ENCODE measurements at places on chromosomes 3 and 15.

- DNase-seq: no peak
These were observed 784 bp upstream of the CISH start for GRCh38 chr3:50612234-50612882.

DNA sequence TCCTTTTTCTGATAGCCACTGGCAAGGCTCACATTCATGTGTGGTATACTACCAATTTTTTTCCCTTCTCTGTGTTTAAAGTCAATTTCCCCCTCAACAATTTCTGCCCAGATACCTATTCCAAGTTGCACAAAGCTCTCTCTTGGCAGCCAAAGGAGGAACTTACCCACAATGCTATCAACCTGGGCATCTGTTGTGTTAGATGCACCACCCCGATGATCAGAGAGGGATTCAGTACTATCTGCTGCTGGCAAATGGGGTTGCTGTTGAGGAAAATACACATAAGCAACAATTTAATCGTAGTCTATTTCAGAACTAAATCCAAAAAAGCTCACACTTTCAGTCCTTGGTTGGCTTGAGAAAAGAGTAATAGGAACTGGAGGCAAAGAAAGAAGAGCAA is 46.1 kb downstream of the AAGAB start:
- DNase-seq: no peak

DNA sequence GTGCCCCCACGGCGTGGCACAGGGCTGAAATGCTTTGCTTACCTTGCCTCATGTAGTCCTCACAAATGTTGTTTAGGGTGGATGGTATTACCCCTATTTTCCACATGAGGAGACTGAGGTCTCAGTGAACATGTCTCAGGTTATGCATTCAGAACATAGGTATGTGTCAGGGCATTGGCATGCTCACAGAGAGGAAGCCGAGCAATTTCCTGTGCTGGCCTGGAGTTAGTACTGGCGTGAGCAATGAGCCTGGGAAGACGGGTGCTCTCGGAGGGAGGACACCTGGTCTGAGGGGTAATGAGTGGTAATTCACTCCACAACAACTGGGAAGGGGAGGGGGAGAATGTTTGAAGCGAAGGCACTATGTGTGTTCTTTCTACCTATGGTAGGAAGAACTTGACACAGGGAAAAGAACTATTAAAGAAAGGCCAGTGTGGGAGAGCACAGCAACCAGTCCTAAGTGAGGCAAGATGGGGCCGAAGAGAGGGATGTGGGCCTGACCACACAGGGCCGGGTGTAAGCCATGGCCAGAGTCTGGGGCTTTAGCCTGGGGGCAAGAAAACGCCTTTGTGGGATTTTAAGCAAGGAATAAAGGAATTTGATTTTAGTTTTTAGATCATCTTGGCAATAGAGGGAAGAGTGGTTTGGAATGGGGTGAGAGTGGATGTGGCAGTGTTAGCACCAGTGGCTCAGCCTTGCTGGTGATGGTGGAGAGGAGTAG is 4.9 kb upstream of the FAM131A start:
- no peak for DNase-seq

DNA sequence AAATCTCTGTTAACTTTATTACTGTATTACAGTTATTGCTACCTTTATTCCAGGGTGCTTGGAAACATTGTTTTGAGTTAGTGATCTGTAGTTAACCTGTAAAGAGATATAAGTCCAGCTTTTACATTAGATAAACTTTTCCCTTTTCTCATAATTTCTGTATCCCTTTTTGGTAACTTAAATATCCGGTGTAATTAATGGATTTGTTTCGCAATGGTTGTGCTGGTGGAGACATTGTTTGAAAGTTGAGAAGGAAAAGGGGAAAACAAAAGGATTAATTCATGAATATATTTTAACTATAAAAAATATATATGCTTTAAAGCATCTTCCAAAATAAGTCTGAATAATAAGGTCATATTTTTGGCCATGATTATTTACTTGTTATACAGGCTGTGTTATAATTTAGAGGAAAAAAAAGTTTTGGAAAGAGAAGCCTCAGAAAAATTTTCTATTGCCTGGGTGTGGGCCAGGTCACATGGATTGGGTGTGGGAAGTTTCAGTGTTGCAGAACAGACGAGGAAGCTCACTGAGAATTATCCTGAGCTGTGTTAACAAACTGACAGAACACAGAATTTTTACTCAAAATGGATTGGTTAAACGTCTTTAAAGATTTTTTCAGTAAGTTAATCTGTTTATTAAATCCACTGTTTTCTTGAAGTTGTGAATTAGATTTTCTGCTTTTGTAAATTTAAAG is 27.7 kb upstream of the IL20RB start:
- DNase-seq: no peak

GRCh38 chr3:15941958-15942357 is 144.2 kb upstream of the ANKRD28 start:
- DNase-seq: no peak

DNA sequence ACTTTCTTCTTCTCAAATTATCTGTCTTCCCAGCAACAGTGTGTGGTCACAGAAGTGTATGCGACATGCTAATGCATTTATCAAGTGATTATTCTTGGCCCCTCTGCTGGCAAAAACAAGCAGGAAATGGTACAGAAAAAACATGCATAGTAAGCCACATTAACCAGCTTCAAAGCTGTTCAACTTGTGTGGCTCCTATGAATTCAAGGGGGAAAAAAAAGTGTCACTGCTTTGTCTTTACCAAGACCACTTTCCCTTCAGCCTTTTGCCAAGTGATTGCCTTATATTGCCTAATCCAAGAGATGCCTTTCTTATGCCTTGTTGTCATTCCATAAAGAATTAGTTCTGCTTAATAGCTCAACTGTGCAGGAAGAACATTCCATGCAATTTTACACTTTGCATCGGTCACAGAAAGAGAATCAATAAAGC is 39.1 kb downstream of the PRTG start:
- no peak for DNase-seq

DNA sequence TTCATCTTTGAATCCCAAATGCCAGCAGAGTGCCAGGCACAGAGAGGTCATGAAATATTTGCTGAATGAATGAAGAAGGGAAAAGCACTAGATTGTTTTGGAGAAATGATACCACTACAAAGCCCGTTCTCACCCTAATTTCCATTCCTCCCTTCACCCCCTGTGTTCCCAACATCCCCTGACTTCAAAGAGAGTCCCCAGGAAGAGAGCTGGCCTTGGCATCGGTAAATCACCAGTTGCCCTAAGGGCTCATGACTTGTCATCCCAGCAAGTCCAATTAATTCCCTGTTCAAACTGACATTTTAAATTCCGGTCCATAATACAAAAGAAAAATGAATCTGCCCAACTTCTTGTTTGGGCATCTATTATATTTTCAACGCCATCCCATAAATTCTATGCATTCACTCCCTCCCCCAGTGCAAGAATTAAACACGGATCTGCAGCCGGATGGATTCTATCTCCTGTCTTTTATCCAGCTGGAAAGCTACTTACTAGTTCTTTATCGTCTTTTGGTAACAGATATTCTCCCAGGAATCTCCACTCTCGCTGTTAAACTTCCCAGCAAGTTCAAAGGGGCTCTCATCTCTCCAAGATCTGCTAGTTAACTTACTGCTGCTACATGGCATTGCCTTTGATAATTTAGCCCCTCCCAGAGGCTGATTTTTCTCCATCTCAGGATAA is 63.9 kb upstream of the TSC22D2 start:
- no peak for DNase-seq

DNA sequence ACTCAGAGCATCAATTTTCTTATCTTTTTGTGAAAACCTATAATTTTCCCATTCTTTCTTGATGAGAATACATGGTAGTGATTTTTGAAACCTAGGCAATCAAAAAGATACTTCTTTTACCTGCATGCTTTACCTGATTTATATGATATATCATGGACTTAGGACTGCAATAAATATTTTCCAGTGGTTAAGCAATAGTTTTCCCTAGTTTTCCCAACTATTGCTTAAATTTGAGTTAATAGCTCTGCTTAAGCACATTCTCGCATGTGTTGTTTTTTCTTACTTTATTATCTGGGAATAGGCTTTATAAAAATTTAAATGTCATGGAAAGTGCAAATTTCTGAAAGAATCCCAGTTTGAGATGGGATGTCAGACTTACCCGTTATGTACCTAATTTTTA is 465.1 kb upstream of the BCHE start:
- no peak for DNase-seq

GRCh38 chr3:137347132-137347531 is 389.3 kb downstream of the IL20RB start:
- no peak for DNase-seq

DNA sequence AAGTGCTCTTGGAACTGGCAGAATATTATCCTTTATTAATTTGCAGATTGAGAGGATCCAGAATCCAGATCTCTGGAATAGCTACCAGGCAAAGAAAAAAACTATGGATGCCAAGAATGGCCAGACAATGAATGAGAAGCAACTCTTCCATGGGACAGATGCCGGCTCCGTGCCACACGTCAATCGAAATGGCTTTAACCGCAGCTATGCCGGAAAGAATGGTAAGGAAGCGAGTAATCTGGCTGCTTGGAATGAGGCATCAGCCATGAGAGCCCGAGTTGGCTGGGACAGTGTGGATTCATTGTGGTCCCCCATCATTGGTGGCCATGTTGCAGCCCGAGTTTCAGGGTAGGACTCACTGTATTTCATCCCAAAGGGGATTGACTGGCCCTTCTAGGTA is 47.1 kb downstream of the PARP14 start:
- DNase-seq: no peak

DNA sequence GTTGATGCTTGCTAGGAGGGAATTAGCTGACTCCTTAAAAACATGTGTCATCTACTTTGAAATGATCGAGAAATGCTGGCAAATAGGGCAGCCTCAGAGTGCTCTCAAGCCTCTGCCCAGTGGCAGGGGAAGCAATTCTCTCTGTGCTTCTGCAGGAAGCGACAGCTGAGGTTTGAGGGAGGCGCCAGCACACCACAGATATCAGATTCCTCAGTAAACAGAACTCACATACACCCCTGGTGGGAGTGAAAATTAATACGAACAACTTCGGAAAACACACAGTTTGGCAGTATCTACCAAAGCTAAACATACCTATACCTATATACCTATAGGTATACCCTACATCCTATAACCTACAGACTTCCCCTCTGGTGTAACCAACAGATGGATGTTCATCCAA is 61.3 kb downstream of the NSMCE3 start:
- DNase-seq: no peak

DNA sequence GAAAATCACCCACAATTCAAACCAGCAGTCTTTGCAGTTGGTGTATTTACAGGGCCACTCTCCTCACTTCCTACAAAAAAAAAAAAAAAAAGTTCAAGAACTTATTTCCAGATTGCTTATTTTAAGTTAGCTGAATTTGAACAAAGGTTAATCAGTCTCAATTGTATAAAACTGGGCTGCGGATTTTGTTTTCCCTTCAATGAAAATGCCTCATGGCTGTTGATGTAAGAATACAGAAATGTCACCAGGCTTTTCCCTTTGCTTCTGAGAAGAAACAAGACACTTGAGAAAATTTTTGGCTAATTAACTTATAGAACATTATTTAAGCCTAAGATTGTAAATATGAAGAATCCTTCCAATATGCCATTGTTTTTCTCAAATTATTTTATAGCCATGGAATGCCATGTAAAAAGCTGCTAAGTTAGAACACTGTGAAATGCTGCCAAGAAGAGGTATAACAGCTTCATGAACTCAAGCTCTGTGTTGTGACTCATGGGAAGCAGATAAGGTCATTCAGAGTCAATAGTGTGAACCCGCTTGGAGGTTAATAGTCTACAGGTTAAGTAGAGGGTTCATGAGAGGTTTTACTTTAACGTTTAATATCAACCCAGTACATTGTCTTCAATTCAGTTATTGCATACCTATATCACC is 84.3 kb upstream of the ABI3BP start:
- DNase-seq: no peak

DNA sequence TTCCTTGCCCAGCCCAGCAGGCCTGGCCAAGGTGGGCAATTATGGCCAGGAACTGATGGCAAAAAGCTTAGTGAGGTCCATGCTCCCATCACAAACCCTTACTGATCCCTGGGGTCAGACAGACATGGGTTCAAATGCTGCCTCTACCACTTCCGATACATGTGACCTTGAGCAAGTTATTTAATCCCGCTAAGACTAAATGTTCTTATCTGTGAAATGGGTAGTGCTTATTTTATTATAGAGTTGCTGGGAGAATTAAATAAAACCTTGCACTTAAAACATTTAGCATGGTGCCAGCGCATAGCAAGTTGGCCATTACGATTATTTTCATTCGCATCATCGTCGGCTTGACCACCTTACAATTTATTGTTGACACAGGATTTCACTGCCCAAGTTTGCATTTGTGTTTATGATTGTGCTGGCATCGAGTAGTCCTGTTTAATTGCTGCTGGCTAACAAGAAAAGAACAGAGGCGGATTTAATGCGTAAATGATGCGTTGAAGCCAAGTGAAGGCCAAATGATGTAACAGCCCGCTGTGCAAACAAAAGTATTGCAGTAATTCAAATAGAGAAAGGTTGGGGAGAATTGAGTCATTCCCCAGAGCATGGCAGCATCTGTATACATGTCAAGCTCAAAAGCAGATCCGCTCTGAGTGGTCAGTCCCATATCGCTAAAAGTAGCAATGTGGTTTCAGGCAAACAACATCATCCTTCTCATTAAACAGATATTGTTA is 7.3 kb upstream of the FURIN start:
- no peak for DNase-seq

DNA sequence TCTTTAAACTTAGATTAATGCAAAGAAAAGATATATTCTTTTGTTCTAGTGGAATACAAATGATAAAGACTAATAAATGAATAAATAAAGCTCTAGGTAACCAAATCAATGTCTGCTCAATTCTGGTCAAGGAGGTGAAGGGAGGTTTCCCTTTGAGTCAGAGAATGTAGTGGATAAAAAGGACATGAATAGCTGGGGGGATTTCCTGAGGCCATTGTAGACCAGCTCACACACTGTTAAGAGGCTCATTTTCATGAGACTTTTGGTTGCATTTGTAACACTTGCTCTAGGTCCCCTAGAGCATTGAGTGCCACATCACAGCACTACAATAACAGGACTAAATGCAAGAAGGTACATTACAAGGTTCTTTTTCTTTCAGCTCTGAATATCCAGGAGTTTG is 170.7 kb downstream of the TIGIT start:
- no peak for DNase-seq

GRCh38 chr15:80679167-80679803 is 15.8 kb upstream of the ABHD17C start:
- DNase-seq: no peak

GRCh38 chr3:191476066-191476772 is 15.3 kb downstream of the PYDC2 start:
- DNase-seq: no peak

GRCh38 chr3:119558626-119559317 is 642 bp downstream of the CD80 start:
- DNase-seq: no peak

DNA sequence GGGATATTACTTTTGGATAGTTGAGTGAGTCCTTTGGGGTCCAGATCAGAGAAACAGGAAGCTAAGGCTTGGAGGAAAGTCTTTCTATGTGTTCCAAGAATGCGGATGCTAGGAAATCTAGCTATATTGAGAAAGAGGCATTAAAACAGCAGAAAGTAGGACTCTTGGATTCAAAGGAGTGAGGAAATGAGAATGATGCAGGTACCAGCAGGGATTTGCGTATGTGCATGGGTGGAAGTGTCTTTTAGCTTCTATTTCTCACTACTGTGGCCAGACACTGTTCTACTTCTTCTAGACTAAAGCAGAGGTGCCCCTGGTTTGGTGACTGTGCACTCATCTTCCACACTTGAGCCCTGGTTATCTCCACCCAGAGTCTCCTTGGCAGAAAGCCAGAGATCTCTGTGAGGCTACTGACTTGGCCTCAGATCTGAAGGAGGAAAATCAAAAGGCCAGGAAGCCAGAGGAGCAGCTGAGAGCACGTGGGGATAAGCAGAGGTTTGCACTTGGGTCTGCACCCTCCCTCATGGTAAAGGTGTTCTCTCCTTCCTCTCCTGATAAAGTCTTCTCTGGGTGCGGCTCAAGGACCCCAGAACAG is 44.3 kb downstream of the ATP2B2 start:
- no peak for DNase-seq
